ENCODE measurements at places on chromosomes 7 and 10. TPM values are rescaled to one million over a fixed set of nuclear protein-coding genes. Genes with fewer than 3 reads are reported as not detected.

GRCh38 chr7:75740846-75741497 is 2.2 kb upstream of the HIP1 start:
- peak; percentile 71 for DNase-seq

- no peak for DNase-seq
Measured at GRCh38 chr10:30420766-30421165, 13.2 kb upstream of the MAP3K8 start.

LEP gene
- polyA plus RNA-seq = 0.73 TPM

AKR1E2 gene
- polyA plus RNA-seq = 3.0 TPM

DNA sequence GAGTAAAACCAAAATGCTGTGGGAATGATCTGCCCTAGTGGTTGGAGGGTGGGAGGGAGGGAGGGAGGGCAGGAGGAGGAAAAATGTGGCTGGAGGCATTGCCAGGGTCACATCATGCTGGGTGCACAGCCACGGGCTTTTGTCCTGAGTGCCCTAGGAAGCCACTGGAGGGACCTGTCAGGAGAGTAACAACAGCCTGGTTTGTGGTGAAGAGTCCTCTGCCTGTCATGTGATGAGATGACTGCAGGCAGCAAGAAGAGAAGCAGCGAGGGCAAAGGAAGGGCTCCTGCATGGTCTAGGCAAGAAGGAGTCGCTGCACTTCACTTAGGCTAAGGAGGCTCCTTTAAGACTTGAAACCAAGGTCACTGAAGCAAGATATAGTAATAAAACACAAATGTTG is 65.6 kb downstream of the PKD1L1 start:
- no peak for DNase-seq

- DNase-seq = no peak
Measured at GRCh38 chr7:112821345-112821744, 31.2 kb upstream of the TMEM168 start.

DNA sequence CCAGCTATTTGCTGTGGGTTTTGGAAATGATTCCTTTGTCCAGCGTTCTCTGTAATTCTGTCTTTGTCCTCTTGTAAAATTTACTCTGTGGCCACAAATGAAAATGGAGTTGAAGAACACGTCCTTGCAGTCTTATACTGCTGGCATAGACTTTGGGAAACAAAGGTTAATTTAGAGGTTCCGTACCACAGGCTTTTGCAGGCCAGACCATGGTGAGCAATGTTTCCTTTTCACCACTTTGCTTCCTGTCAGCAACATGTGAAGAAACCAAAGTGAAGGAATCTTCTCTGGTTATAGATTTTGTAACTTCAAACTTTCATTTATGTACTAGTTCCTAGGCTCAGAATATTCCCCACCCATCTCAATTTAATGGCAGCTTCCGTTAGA is 488.5 kb downstream of the MDFIC start:
- DNase-seq = no peak
